ENCODE measurements at places on chromosomes 13 and 19.

DNA sequence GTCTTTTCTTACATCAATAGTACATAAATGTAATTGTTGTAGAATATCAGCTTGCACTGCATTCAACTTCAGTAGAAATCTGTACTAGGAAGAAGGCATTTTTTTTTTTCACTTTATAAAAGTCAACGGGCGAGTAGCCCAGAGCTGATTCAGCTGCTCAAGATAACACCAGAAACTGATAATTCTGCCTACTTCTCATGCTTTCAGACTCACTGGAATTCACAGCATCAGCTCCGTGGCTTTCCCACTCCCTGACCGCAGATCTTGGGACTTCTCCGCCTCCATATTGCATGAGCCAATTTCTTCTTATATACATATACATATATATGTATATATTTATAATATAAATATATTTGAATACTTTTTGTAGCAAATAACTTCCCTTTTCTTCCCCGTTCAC, 263.1 kb upstream of the RXFP2 start:
- DNase-seq = no peak

DNA sequence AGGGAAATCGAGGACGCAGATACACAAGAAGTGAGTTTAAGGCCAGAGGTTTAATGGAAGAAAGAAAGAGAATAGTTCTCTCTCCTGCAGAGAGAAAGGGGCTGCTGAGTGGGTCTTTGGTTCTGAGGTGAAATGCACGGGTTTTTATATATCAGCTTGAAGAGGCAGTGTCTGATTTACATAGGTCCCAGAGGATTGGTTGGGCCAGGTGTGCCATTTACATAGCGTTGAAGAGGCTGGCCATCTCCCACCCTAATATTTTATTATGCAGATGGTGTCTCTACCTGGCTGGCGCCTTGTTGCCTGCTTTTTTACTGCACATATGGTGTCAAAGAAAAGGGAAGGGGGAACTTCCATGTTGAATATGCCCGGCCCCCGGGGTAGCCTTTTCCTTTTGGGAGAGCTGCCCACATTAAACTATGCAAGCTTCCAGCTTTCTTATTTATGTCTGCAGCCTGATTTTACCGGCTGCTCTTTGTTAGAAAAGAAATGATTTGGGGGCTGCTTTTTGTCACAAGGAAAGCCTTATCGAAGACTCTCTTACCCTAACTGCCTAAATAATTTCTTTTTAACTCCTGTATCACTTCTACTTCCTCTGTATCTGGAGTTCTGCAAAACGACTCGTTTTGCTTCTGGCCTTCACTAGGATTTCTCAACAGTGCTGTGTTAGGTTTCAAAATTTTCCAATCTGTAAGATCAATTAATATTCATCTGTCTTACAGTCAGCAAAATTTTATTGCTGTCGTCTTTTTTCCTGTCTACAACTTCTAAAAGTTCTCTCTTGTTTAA, 268.5 kb downstream of the B3GLCT start:
- DNase-seq = no peak

GRCh38 chr19:14160017-14160703, 23.8 kb upstream of the ASF1B start:
- no peak for DNase-seq

DNA sequence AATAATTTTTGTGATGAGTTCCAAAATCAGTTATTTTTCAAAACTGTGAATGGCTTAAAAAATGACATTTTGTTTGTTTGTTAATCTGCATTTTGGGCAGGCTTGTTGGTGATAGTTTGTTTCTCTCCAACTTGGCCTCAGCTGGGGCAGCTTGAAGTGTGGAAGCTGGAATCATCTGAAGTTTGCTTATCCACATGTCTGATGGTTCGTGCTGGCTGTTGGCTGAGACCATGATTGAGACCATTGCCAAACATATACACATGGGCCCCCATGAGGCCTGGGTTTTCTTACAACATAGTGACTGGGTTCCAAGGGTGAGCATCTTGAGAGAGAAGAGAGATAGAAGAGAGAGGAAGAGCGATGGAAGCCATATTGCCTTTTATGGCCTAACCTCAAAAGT, 201.2 kb downstream of the NDFIP2 start:
- DNase-seq = no peak

DNA sequence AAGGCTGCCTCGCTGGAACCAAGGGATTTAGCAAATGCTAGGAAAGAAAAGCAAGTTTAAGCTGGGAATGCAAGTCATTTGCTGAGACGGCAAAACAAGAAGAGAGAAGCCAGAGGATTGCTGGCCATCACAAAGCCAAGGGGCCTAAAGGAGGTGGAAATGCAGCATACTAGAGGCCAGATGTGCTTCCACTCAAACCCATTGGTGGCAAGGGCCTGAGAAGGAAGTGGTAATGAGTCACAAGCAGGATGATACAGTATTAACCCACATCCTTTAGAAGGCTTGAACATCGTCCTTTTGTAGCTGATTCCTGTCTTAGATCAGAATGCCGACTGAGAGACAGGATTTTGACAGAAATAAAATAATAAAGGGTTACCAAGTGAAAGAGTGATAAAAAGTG, 68.2 kb downstream of the ITGBL1 start:
- no peak for DNase-seq

Data from SK-N-DZ (cell line).